ENCODE measurements at places on chromosomes 3 and 15. TPM values are rescaled to one million over a fixed set of nuclear protein-coding genes. Genes with fewer than 3 reads are reported as not detected.

SLC15A2 gene
- 1.1 TPM for total RNA-seq

ZNF717 gene
- total RNA-seq, result 16.1 TPM

ONECUT1 gene
- not detected for total RNA-seq

SHISA5 gene
- total RNA-seq, result 79.1 TPM

IL17RB gene
- 1.2 TPM for total RNA-seq

ITIH1 gene
- not detected for total RNA-seq

GOLGA8G gene
- total RNA-seq, result not detected

TICRR gene
- total RNA-seq, result not detected

NPAP1 gene
- total RNA-seq, result 0.28 TPM

FMN1 gene
- 12.1 TPM for total RNA-seq

ZDHHC19 gene
- total RNA-seq, result not detected

IL5RA gene
- 0.14 TPM for total RNA-seq

IL12A gene
- total RNA-seq, result 1.5 TPM

TXNRD3 gene
- total RNA-seq, result 14.1 TPM

SLC25A26 gene
- 42.8 TPM for total RNA-seq

FBXL2 gene
- 7.9 TPM for total RNA-seq

GCNT3 gene
- total RNA-seq, result 0.36 TPM

MKRN2OS gene
- total RNA-seq, result not detected

BFSP2 gene
- total RNA-seq, result not detected

ZNF80 gene
- not detected for total RNA-seq

TM4SF4 gene
- 4.1 TPM for total RNA-seq

MKRN3 gene
- 1.3 TPM for total RNA-seq

ILDR1 gene
- total RNA-seq, result not detected

KLHL40 gene
- total RNA-seq, result not detected

FANCD2OS gene
- not detected for total RNA-seq

CLDN11 gene
- 11.1 TPM for total RNA-seq

PTH1R gene
- 4.6 TPM for total RNA-seq

CYP19A1 gene
- 0.41 TPM for total RNA-seq

CCDC13 gene
- total RNA-seq, result 1.3 TPM

HYAL1 gene
- total RNA-seq, result 3.5 TPM

SLC9C1 gene
- not detected for total RNA-seq

PTPRG gene
- total RNA-seq, result 76.3 TPM

HEG1 gene
- total RNA-seq, result 24.5 TPM

LIPC gene
- 0.83 TPM for total RNA-seq

GP5 gene
- 0.14 TPM for total RNA-seq

ANKRD63 gene
- total RNA-seq, result not detected

DAZL gene
- total RNA-seq, result 0.41 TPM

ATR gene
- total RNA-seq, result 26.1 TPM

ZPLD1 gene
- total RNA-seq, result not detected

SLC22A14 gene
- not detected for total RNA-seq

CCDC54 gene
- not detected for total RNA-seq

ECE2 gene
- 2.3 TPM for total RNA-seq

CRTAP gene
- total RNA-seq, result 245 TPM

HYAL3 gene
- 3.6 TPM for total RNA-seq

THSD4 gene
- 2.2 TPM for total RNA-seq

SHF gene
- total RNA-seq, result 10.6 TPM

ATP2C1 gene
- total RNA-seq, result 40.2 TPM

OR5H15 gene
- not detected for total RNA-seq

KCNH8 gene
- total RNA-seq, result 0.54 TPM
